ENCODE measurements at places on chromosomes 7 and 10. TPM values are rescaled to one million over a fixed set of nuclear protein-coding genes. Genes with fewer than 3 reads are reported as not detected.

- no peak for DNase-seq
Observed at GRCh38 chr10:48695636-48696534, 11.2 kb downstream of the WDFY4 start.

DNA sequence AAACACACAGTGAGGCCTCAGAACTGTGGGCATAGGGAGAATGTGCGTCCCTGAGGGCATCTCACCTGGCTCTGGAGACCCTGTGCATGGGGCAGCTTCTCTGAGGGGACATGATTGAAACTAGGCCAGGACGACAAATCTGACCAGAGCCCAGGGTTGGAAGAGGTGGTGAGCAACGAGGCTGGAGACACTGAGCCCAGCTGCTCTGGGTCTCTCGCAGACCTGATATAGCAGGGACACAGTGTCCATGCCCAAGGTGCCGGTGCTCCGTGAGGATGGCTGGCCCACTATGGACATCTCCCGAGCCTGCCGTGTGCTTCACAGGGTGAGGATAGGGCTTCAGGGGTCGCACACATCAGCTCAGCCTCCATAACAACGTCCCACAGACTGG, 49.3 kb upstream of the INSIG1 start:
- no peak for DNase-seq

The SFTPD gene
- 0.41 TPM for total RNA-seq

The CCL24 gene
- total RNA-seq, result not detected

The LDB3 gene
- total RNA-seq, result under 0.01 TPM

DNA sequence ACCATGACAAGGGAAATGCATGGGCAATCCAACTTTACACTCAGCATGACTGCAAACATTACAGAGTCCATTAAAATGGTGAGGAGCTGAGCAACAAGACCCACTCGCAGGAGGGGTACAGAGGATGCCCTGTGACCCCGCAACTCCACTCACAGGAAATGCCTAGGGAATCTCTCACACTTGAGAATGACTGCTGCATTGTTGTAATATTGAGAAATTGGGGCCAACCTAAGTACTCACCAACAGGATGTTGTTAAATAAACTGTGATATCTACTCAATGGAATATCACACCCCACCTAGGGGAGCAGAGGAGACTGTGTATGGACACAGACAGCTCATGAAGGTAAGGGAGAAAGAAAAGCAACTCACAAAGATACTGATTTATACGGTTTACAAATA, 53.4 kb upstream of the CAMK2B start:
- no peak for DNase-seq

- DNase-seq, result no peak
Observed at GRCh38 chr7:34567906-34568305, 90.1 kb upstream of the NPSR1 start.

- no peak for DNase-seq
Observed at GRCh38 chr7:142500366-142500765, 242.5 kb upstream of the PRSS58 start.

The LYZL1 gene
- total RNA-seq, result not detected

DNA sequence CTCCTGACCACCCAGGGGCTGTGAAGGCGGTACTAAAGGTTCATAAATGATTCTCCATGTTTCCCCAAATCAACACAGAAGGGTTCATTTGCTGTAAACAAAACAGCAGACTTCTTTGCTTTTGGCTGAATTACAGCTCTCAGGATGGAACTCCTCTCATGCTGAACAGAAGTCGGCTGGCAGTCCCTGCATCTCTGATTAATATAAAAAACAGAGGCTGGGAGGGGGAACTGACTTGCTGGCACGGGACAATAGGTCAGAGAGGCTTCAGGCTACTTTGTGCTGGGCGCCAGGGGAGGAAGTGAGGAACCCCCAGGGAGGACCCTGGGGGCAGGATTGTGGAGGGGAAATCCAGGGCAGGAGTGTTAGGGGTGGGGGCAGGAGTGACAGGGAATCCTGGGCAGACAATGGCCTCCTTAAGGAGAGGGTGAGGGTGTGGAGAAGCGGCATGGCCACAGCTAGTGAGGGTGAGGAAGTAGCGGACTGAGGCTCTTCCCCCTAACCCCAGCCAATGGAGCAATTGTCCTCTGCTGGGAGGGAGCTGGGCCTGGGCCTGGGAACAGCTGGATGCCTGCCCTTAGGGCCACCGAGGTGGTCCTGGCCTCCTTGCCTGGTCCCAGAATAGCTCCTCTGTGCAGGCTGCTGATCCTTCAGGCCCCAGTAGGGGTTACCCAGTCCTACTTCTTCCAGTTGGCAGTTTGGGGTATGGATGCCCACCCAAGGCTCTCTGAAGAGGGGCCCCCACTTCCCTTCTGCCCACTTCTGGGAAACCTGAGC, 9.2 kb upstream of the SFRP5 start:
- DNase-seq, result no peak

The RNF32 gene
- 1.2 TPM for total RNA-seq

The HOXA4 gene
- total RNA-seq, result not detected

The IL6 gene
- total RNA-seq, result not detected

DNA sequence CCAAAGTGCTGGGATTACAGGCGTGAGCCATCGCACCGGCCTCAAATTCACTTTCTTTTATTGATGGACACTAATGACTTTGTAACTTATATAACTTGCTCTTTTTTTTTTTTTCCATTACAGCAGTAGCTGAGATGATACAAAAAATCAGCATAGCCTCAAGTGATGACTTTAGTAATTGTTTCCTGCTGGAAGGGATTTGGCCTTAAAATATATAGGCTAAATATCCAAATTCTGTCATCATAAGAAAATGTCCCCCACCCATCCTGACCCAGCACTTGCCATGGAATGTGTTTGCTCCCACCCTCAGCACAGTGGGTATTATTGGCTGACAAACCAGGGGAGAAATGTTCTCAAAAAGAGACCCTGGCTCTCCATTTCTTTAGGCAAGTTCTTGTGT, 1264.1 kb upstream of the AUTS2 start:
- no peak for DNase-seq

GRCh38 chr10:77526868-77527617, 110.6 kb downstream of the KCNMA1 start:
- DNase-seq, result no peak

DNA sequence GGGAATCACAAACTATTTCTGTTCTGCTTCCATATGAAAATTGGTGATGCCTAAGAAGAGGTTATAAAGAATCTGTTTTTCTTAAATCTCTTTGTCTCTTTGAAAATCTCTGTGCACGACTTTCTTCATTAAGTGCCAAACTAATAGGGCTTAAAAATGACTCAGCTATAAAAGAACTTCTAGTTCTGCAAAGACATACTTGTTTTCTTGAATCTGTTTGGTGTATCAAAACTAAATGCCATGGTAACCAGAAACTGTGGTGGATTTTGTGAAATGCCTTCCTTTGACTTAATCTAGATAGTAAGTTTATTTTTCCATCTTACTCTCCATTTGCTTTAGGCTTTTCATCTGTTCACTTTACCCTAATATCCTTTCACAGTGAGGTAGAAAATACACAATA, 417.8 kb downstream of the PARD3 start:
- no peak for DNase-seq

DNA sequence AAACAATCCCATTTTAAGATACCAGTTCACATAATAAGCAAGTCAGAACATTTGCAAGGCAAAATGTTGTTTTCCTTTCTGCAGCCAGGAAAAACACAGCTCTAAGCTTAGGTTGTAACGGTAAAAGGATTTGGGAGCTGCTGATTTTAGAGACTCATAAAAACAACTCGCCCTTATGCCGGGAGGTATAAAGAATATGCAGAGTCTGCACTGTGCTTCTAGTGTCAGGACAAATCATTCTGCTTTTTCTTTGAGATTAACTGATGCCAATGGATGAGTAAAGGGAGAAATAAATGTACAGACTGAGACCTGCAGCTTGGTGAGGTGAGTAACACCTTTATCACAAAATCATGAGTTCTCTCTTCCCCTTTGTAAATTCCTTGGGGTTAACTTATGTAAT, 2.0 kb upstream of the SFR1 start:
- DNase-seq, result no peak

DNA sequence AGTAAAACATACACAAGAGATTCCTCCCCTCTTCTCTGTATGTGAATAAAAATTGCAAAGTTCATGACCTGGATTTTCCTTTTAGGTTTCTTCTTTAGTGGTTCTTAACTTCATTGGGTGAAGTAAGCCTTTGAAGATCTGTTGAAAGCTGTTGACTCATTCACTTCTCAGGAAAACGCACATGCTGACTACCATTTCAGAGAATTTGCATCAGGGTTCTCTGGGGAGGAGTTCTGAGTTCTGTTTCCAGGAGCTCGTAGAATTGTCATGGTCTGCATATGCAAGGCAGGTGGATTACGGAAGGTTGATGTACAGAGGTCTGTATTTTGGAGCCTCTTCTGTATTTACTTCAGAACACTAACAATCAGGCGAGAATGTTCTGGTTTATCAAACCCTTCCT, 962 bp upstream of the SLC26A4 start:
- no peak for DNase-seq

DNA sequence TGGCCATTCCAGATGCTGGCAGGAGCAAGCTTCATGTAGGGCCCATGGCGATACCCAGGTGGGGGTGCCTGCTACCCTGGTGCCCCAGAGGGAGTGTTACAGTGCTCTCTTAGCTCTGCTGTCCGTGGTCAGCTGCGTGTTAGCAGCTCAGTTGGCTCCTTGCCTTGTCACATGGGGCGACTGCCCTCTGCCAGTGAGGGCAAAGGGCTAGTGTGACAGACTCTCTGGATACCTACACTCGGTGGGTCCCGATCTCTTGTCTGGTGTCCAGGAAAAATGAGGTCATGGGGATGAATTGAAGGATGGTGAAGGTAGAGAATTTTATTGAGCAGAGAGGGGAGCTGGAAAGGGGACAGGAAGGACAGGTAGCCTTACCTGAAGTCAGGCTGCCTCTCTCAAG, 152.2 kb downstream of the CYP26A1 start:
- no peak for DNase-seq

The PNLIPRP1 gene
- not detected for total RNA-seq

DNA sequence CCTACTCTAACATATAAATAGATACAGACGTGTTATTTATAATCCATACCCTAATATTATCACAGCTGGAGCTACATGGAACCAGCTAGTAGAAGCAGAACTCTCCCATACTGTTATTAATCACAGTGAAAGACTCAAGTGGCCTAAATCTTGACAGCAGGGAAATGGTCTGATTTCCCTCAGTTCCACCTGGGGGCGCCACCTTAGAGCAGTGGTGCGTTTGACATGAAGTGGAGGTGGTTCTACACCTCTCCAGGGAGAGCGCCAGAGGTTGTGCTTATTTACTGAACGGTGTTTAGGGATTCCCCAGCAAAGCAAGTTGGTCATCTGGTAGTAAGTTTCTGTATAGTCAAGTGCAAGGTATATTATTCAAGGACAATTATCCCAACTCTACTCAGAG, 17.6 kb downstream of the DNTT start:
- no peak for DNase-seq

GRCh38 chr7:131057794-131058070, 269.9 kb upstream of the MKLN1 start:
- DNase-seq, result no peak

The BRI3 gene
- total RNA-seq, result 15.9 TPM
